T-helper 1 cell (primary cell): ENCODE measurements at places on chromosomes 4 and X.

DNA sequence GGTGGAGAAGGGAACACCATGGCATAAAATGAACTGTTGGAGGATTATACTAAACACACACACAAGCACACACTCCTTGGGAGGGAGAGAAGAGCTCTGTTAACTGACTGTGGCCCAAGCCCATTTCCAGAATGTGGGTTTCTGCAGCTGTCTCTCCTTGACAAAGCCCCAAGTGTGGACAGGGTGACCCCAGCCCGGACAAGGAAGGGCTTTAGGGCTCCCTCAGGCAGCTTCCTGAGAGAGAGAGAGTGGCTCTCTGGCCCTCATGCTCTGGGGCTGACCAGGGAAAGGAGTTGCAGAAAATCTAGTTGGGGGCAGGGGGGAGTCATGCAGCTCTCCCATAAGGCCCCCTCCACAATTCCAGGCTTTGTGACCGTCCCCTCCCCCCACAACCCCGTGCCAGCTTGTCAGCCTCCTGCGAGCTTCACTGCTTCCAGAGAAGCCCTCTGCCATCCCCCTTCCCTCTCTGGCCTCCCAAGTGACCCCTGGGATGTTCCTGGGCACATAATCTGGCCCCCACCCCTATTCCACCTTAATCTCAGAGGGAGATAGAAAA, 590 bp downstream of the ARHGEF9 start:
- DNase-seq, result no peak

DNA sequence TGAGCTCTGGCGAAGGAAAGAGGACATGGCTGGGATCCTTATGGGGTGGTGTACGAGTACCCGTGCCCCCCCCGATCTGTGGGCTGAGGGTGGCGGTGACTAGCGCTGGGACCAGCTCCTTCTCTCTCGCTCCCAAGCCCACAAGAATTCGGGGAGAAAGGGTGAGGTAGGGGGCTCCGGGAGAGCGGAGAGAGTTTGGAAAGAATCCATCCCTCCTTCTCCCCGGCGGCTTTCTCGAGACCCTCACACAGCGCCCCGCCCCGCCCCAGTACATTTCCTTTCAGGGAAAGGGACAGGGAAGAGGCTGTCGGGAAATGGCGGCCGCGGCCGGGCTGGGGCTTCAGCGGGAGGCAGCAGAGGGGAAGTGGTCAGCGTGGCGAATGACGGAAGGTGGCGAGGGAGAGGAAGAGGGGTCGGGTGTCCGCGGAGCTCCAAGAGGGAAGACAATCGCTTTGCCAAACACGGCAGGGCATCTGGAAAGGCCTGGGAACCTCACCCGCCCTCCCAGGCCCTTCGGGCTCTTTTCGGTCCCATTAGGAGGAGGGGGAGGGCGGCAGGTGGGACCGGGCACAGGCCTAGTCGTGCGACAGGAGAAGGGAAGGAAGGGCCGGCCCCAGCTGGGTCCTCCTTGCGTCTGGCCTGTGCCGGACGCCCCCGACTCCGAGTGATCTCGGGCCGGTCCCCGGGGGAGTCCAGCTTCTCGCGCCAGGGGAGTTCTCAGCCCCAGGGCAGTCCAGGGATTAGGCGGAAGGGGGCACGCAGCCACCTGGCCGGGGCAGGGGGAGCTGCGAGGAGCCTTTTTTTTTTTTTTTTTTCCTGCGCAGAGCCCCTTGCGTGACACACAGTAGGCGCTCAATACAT, 10.2 kb downstream of the HNRNPH2 start:
- DNase-seq, result peak; percentile 13

DNA sequence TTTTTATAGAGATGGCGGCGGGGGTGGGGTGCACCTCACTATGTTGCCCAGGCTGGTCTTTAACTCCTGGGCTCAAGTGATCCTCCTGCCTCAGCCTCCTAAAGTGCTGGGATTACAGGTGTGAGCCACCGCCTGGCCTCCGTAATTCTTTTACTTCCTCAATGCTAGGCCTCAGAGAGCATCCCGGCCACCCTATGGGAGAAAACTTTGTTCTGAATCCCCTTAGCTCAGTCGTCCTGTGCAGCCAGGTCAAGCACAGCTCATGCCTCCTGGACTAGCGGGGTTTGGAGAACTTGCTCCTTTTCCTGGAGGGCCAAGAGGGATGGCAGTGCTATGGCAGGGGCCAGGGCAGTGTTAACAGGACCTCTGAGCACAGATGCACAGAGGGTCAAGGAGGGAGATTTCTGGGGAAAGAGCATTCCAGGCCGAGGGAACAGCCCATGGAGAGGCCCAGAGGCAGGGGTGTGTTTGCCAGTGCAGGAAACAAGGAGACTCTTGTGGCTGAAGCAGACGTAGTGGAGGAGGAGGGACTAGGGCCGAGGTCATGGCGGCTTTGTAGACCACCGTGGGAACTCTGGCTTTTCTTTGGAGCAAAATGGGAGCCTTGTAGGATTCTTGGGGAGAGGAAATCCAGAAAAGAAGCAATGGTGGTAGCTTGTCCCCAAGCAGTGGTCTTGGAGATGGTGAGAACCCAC, 9.8 kb upstream of the TNIP2 start:
- no peak for DNase-seq

DNA sequence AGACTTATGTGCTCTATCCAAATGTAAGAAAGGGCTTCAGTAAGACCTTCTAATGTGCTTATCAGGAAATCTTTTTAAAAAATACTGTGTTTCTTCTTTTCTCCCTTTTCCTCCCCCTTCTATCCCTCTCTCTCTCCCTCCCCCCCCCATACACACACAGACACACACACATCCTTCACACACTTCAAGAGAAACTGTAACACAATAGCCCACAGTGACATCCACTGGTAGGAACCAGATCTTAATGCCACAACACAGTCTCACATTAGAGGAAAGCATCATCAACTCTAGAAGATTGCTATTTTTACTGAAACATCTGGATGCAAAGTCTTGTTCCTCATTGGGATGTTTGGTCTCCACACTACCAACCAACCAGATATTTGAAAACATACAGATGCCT, 4.6 kb downstream of the PCDH19 start:
- no peak for DNase-seq

DNA sequence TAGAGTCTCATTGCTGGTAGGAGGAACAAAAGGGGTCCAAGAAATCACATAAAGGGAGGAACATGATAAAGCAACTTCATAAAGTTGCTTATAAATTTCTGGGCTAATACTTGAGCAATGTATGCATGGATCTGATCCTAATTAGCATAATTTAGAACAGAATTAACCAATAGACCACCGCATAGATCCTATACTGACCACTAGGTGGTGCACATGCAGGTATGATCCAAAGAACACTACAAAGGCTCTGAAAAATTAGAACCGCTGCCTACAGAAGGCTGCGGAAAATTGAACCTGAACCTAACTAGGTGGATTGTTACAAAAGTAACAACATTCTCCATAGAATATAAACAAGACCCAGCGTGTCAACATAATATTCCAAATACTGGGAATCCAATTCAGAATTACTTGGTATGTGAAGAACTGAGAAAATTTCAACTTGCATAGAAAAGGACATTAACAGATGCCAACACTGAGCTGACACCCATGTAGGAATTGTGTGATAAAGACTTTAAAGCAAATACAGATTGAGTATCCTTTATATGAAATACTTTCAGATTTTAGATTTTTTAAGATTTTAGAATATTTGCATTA, 23.3 kb downstream of the BRCC3 start:
- DNase-seq, result no peak

DNA sequence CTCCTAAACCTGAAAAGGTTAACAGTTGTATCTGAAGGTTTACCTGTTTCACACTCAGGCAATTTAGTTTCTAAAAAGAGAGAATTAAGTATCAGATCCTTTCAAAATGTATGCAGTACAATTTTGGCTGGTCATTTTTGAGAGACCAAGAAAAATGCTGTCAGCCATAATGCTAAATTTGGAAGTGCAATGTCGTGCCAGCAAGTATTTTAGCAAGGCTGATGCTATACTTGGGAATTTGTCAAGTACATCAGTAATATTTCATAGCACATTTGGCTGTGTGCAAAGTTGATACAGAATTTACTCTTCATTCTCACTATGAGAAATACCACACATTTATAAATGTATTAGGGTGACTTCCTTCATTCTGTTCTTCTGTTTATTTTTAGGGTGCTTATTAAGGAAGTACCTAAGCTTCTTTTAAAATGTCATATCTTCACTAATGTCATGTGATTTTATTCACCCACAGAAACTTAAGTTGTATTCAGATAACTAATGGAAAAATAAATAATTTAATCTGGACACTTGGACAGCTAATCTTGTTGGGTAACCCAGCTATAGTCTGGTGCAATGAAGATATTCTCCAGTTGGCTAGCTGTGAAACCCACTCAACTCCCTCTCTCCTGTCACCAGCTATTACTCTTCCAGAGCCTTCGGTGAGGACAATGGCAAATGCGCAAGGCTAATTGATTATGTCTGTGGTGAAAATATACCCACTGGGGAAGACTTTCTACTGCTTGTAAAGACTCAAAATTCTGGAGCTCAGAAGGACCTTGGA, 84.2 kb upstream of the TLL1 start:
- DNase-seq, result no peak

DNA sequence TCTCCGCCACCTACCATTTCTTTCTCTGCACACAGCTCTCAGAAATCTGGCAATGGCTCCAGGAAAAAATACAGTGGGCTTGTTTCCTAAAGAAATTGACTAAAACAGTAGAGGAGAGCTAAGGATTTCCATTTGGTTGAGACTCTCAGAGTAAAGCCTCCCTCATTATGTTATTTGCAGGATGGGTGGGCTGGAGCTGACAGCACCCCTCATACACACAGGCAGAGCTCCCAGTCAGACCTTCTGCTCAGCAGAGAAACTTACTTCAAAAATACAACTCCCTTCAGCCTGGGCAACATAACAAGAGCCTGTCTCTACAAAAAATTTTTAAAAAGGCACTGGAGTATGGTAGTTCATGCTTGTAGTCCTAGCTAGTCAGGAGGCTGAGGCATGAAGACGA, 44.9 kb downstream of the ENPEP start:
- DNase-seq, result no peak

DNA sequence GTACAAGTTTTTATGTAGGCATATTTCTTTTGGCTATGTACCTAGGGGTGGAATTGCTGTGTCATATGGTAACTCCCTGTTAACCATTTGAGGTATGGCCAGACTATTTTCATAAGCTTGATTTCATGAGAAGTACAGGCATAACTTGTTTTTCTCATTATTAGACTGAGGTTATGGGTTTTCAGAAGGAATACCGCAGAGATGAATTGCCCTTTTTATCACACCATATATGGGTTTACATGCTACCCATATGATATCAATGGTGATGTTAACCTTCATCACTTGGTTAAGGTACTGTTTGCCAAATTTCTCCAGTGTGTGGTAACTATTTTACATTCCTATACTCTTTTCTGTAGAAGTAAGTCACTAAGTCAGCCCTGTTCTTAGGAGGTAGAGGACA, 23.5 kb downstream of the RAB40A start:
- DNase-seq, result no peak

DNA sequence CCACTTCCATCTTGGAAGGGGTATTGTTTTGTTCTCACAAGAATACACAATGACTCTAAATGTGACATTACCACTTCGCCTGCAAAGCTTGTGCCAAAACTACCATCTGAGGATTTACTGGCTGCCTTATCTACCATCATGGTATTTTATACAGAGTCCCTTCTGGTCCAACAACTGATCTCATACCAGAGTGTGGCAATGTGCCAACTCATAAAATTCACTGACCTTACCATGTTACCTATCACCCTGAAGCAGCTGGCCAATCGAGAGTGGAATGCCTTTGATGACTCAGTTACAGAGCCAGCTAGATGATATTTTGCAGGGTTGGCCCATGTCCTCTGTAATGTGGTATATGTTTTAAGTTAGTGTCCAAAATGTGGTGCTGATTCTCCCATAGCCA, 3.8 kb upstream of the SERPINA7 start:
- DNase-seq, result no peak

DNA sequence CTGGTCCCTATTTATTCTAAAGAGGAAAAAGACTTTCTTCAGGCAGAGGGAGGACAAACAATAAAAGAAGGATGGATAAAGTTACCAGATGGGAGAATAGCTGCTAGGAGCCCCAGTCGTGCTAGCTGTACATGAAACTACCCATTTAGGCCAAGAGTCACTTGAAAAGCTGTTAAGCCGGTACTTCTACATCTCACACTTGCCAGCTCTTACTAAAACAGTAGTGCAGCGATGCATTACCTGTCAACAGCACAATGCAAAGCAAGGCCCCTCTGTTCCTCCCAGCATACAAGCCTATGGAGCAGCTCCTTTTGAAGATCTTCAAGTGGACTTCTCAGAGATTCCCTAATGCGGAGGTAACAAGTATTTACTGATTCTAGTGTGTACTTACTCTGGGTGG, 1138.8 kb downstream of the ARAP2 start:
- DNase-seq, result no peak

DNA sequence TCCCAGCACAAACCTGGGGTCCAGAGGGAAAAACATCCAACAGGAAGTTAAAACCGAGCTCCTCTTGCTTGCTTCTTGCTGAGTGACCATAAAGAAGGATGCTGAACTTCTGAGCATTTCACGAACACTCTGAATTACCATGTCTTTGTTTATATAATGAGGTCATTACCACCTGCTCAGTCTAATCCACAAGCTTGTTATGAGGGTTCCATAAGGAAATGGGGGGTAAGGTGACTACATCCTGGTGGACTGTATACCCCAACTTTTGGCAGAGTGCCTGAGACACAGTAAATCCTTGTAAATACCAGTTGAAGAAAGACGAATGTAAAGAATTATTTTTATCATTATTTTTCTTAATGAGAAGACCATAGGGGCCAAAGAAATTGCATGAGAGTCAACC, 16.8 kb downstream of the CCDC149 start:
- no peak for DNase-seq

DNA sequence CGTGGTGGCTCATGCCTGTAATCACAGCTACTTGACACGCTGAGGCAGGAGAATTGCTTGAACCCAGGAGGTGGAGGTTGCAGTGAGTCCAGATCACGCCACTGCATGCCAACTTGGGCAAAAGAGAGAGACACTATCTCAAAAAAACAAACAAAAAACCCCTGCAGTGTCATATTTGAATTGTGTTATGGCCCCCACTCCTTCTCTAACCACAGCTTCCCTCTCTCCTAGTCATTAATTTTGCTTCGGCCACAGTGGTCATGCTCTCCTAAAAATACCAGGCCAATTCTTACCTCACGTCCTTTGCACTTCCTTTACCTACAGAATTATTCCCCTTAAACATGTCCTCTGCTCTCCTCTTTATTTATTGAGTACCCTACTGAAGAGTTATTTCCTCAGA, 206.1 kb downstream of the PPP3CA start:
- DNase-seq, result no peak

- DNase-seq, result no peak
Observed at GRCh38 chr4:131426023-131426758, 1722.9 kb upstream of the PCDH10 start.

- DNase-seq, result no peak
Observed at GRCh38 chrX:30530606-30531005, 47.0 kb downstream of the TASL start.

DNA sequence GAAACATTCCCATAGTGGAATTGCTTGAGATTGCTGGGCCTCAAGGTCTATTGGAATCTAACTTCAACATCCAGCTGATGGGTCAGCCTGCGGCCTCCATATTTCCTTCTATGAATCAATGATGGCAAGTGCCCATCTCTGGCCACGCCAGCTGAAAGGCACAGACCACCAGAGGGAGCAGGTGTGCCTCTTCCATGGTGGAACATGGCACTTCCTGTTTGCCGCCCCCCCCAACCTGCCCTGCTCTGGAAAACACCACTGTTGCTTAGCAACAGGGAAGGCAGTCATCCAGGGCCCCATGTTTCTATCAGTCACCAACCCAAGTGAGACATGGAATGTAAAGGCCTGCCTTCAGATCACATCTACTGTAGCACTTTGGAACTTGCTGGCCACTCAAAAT, 11.6 kb downstream of the PAGE4 start:
- no peak for DNase-seq

- DNase-seq, result no peak
Observed at GRCh38 chr4:144316869-144317268, 176.4 kb upstream of the GYPA start.
